ENCODE measurements at places on chromosomes 16 and 17.

DNA sequence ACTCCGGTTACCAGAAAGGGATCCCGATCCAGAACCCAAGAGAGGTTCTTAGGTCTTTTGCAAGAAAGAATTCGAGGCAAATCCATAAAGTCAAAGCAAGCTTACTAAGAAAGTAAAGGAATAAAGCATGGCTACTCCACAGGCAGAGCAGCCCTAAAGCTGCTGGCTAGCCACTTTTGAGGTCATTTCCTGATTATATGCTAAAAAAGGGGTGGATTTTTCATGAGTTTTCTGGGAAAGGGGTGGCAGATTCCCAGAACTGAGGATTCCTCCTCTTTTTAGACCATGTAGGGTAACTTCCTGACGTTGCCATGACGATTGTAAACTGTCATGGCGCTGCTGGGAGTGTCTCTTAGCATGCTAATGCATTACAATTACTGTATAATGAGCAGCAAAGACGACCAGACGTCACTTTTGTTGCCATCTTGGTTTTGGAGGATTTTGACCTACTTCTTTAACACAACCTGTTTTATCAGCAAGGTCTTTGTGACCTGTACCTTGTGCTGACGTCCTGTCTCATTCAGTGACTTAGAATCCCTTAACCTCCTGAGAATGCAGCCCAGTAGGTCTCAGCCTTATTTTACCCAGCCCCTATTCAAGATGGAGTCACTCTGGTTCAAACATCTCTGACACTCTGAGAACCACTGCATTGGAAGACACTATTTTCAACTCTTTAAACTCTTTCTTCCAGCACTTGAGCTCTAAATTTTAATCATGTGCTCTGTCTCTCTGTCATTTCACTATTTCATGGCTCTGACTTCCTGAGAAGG lies 203.6 kb upstream of the CACNG3 start:
- DNase-seq: no peak

DNA sequence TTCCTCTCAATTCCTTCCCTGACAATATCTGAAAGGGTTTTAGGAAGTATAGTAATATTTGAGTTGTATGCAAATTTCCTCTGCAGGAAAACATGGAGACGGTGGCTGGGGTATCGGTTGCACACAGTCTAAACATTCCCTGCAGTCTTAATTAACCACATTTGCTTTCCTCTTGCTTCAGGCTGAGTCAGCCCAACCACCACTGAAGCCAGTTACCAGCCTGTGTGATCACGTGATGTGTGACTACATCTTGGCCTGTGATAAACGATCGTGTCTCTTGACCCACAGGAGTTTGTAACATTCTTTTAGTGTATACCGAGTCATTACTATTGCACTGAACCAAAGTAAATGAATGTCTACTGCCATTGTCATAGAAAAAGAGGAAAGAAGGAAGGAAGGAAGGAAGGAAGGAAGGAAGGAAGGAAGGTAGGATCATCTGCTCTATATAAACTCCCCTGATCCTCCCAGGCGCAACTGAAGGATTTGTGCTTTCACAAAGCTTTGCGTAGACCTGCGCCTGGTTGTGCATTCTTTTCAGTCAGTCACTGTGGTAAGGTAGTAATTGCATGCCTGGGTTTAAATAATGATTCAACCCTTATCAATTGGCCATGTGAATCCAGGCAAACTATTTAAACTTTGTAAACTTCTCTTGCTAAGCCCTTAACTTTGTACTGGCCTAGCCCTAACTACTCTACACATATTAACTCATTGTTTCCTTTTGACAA lies 280.6 kb upstream of the SALL1 start:
- DNase-seq: no peak

DNA sequence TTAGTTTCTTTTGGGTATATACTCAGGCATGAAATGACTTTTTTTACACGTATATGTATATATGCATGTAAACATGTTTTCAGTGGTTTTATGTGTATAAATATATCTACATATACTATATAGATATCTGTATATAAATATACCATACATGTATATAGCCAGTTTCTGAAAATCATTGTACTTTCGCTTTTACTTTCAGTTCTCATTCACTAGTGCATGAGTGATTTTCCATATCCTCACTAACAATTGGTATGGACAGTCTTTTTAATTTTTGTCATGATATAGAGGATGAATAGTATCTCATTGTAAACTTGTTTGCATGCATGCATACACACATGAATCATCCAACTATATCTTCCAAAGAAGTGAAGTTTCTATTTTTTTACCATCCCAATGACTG lies 877.1 kb upstream of the CDH8 start:
- DNase-seq: no peak

DNA sequence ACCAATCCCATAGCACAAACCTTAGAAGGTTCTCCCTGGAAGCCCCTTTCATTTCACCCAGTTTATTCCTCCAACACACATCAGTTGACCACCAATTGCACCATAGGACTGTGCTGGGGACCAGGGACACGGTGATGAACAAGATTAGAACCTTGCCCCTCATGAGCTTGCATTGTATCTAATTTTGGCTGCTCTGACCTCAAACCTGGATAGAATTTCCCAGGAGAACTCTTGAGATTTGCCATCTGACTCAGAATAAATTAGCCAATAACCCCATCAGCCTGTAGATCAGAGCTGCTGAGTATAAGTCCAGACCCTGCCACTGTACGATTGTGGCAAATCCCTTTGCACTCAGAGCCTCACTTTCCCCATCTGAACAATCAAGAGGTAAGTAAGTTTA lies 52.1 kb downstream of the CDH11 start:
- DNase-seq: no peak

GRCh38 chr16:57653936-57654335 lies 14.2 kb upstream of the ADGRG3 start:
- no peak for DNase-seq

- DNase-seq: no peak
Observed at GRCh38 chr17:61479493-61480413, 27.5 kb downstream of the TBX4 start.

- DNase-seq: no peak
Observed at GRCh38 chr16:28984091-28984490, 761 bp upstream of the LAT start.

- no peak for DNase-seq
Observed at GRCh38 chr17:44170499-44171201, at the start of gene ASB16. TSS of gene ASB16 (plus strand) at chr17:44170704. CDS start at chr17:44170790, 86 bp downstream.

DNA sequence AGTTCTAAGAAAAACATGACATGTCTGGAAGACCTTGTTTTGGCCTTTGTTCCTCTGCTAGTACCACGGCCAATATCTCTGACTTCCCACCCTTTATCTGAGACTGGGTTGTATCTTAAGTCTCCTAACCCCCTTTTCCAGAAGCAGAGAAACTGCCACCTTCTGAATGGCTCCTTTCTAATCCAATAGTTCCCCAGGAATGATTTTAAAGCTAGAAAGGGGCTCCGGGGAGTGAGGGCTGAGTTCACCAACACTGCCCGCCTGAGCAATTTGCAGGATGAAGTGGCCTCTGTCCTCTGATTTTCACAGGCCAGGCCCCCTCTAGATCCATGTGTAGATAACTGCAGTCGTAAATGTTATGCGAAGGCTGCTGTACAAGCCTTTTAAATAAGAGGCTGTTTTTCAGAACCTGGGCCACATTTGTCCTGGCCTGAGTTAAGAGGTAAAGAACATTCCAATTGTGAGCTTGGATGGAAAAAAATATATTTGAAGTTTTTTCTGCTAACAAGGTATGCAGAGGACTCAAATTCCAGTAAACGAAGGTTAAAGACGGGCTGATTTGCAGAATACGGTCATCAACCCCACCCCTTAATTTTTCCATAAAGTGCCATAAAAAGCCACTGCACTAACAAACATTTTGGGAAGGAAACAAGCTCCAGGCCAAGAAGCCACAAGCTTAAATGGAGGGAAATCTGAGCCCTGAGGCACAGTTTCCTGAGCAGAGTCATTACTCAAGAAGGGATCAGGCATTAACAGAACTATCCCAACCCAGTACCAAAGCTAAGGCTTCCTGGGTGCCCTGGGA lies 117.0 kb upstream of the MAF start:
- DNase-seq: no peak

GRCh38 chr16:11104168-11105037 lies 151.6 kb downstream of the SOCS1 start:
- DNase-seq: no peak

- no peak for DNase-seq
Observed at GRCh38 chr16:87297407-87297806, 19.8 kb downstream of the C16orf95 start.

DNA sequence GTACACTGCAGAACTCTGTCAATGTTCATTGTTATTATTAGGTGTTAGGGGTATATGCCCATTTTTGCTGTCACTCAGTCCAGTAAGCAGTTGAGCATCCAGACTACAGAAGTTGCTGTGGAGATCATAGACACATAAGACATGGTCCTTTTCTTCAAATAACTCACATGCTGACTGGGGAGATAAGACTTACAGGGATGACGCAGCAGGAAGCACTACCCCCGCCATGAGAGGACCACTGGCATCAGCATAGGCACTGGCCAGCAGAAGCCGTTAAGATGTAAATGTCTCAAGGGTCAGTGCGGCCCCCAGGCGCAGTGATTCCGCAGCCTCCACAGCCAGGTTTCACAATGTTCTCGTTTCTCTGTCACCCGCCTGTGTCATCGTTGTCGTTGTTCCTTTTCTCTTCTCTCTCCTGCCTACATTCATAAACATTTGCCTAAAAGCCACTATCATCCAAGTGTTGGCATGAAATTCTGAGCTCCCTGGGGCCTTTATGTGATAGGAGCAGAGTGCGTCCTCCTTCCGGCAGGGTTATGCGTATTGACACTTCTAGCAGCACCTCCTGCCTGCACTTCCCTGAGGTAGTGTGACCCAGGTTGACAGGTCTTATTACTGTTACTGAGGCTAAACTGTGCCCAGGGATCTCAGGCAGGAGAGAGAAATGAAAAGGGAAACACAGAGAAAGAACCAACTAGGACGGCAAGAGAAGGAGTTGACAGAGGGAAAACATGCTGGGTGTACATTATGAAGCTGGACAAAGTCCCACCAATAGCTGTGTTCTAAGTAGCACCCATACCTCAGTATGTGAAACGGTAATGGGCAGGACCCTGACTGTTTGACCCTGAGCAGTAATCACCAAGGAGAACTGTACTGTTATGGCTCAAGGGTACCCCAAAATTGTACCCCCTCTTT lies 17.9 kb downstream of the TANGO6 start:
- no peak for DNase-seq

DNA sequence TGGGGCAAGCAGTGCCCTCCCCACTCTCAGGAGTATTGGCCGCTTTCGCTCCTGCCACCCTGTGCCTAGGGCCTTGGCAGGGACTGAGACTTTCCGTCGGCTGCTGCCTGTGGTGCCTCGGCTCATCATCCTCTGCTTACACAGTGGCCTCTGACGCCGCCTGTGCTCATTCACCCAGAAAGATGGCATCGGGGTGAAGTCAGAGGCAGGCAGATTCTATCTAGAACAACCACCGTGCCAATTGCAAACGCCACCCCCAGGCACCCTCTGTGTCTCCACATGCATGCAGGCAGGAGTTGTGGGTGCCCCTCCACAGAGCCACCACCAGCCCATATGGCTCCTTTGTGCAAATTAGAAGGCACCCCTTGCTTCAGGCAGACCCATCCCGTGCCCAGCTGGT lies 154.2 kb upstream of the GSE1 start:
- DNase-seq: no peak

GRCh38 chr17:36505171-36505570 lies 18.7 kb downstream of the ZNHIT3 start:
- no peak for DNase-seq

GRCh38 chr16:17369421-17370222 lies 101.1 kb downstream of the XYLT1 start:
- peak; percentile 44 for DNase-seq

DNA sequence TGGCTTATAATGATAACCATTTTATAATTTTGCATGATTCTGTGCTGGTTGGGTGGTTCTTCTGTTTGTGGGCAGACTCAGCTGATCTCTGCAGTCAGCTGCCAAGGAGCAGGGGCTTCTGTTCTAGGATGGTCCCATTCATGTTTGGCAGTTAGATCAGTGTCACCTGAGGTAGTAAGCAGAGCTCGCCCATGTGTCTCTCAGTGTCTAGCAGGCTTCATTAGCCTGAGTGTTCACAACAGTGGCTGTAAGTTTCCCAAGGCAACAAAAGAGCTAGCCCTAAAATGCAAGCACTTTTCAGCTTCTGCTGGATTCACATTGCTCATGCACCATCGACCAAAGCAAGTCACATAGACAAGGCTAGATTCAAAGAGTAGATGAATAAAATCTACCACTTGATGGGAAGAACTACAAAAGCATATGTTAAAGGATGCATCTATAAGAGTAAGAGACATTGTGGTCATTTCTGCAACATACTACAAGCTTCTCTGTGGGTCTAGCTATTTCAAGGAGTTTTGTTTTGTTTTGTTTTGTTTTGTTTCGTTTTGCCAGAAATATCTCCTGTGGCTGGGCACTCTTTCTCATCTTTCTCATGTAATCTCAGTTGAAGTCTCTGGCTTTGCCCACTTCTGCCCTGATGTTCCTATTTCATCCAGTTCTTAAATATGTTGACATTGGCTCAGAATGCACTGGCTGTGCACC lies 180.8 kb downstream of the HS3ST4 start:
- no peak for DNase-seq

DNA sequence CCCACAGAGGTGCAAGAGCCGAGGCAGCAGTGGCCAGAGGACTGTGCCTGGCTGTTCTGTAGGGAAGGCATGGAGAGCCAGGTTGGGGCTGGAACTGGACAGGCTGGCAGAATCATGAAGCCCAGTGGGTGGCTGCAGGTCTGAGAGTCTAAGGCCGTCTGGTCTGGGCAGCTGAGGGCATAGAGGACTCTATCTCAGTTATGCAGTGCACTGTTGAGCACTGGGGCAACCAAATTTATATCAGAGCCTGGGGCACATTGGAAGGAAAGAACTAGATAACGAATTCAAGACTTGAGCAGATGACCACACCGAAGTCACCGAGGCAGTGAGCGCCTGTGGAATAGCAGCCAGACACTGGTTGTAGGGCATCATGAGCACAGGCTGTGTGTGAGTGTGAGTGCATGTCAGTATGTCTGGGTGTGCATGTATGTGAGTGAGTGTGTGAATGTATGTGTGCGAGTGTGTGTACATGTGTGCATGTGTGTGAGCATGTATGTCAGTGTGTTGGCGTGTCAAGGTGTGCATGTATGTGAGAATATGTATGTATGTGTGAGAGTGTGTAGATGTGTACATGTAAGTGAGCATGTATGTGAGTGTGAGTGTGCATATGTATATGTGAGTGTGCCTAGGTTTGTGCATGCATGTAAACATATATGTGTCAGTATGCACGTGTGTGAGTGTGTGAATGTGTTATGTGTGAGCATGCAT lies 37.0 kb downstream of the RGS9 start:
- DNase-seq: no peak

GRCh38 chr17:15490634-15491261 lies 23.3 kb upstream of the CDRT4 start:
- DNase-seq: no peak

GRCh38 chr16:74094514-74094913 lies 202.1 kb upstream of the PSMD7 start:
- no peak for DNase-seq

- DNase-seq: no peak
Observed at GRCh38 chr17:36755586-36755985, 154.2 kb downstream of the MRM1 start.

GRCh38 chr17:78991906-78992532 lies 12.3 kb upstream of the LGALS3BP start:
- no peak for DNase-seq

Data from stimulated activated CD8-positive, alpha-beta memory T cell treated with anti-CD3 and anti-CD28 coated beads, Interleukin-7, amount 100 ng/mL, for 1 hour (primary cell).